ENCODE measurements at places on chromosomes 2 and 18. TPM values are rescaled to one million over a fixed set of nuclear protein-coding genes. Genes with fewer than 3 reads are reported as not detected.

Gene ST8SIA3
- total RNA-seq: not detected

Gene GKN1
- not detected for total RNA-seq

GRCh38 chr18:75475228-75475627, 47.7 kb upstream of the SMIM21 start:
- no peak overlapping the region for H3K27ac ChIP-seq
- H3K4me1 ChIP-seq: peaks cover 2% of the 10 kb centered on the region
- DNase-seq: no peak
- no peak overlapping the region for H3K4me3 ChIP-seq

- no peaks in the 10 kb centered on the region for H3K27me3 ChIP-seq
- no peak overlapping the region for H3K27ac ChIP-seq
- DNase-seq: no peak
- no peaks in the 10 kb centered on the region for H3K36me3 ChIP-seq
- peaks cover 6% of the 10 kb centered on the region for H3K4me1 ChIP-seq
Measured at GRCh38 chr2:96146881-96147592, 1.8 kb upstream of the DUSP2 start.

DNA sequence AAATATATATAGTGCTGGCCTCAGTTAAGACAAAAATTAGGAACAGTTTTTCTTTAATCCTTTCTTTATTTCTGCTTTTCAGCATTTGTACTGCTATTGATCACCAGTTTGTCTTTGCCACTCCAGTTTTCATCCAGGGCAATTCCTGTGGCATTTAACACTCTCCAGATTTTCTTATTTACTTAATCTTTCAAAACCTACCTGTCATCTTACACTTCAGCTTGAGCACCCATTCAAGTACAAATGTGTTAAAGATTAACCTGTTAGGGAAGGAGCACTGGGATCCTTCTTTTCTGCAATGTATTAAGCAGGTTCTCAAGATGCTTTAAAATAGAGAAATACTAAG, 101.8 kb upstream of the SCN1A start:
- no peaks in the 10 kb centered on the region for H3K36me3 ChIP-seq
- DNase-seq: no peak
- no peaks in the 10 kb centered on the region for H3K4me1 ChIP-seq
- H3K4me3 ChIP-seq: no peak overlapping the region
- no peaks in the 10 kb centered on the region for H3K27me3 ChIP-seq

DNA sequence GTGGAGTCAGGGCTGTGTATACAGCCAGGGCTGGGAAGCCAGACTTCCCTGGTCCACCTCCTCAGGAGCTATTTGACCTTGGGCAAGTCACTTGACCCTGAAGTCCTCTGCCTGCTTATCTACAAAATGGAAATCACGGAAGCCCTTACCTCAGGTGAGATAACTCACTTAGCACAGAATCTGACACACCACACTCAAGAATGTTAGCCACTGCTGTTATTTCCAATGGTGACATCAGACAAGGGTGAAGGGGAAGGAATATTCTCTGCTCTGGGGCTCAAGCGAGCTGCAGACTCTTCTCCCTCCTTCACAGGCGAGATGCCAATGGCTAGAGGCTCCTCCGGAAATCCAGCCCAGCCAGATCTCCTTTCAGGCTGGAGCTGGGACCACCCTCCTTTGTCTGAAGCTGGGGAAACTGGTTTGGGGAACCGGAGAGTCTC, 189.6 kb downstream of the HAUS1 start:
- H3K27ac ChIP-seq: no peak overlapping the region
- H3K4me1 ChIP-seq: no peaks in the 10 kb centered on the region
- no peak for DNase-seq

- no peak overlapping the region for H3K27ac ChIP-seq
- H3K4me3 ChIP-seq: no peak overlapping the region
- DNase-seq: no peak
Measured at GRCh38 chr2:149617476-149617875, 29.9 kb upstream of the MMADHC start.

GRCh38 chr2:127061375-127062273, 45.3 kb downstream of the BIN1 start:
- H3K27ac ChIP-seq: no peak overlapping the region
- no peak overlapping the region for H3K4me3 ChIP-seq
- H3K36me3 ChIP-seq: no peaks in the 10 kb centered on the region
- no peaks in the 10 kb centered on the region for H3K27me3 ChIP-seq
- no peaks in the 10 kb centered on the region for H3K4me1 ChIP-seq

DNA sequence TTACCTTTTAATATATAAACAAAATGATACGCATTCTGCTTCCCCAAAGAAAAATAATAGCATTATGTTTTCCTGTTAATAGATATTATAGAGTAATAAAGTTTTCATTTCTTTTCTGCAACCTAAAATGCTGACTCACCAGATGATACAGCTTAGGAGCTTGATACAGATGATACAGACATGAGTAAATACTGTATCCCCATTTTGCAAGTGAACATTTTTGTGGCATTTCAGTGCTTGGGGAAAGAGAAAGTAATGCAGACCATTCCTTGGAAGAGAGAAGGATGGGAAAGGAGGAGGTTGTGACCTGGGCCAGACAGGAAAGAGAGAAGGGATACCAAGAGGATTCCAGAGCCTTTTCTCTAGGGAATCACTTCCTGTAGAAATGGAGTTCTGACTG, 97.5 kb upstream of the FSHR start:
- H3K4me1 ChIP-seq: no peaks in the 10 kb centered on the region
- no peak for DNase-seq
- no peaks in the 10 kb centered on the region for H3K36me3 ChIP-seq
- H3K4me3 ChIP-seq: no peak overlapping the region
- no peak overlapping the region for H3K27ac ChIP-seq

DNA sequence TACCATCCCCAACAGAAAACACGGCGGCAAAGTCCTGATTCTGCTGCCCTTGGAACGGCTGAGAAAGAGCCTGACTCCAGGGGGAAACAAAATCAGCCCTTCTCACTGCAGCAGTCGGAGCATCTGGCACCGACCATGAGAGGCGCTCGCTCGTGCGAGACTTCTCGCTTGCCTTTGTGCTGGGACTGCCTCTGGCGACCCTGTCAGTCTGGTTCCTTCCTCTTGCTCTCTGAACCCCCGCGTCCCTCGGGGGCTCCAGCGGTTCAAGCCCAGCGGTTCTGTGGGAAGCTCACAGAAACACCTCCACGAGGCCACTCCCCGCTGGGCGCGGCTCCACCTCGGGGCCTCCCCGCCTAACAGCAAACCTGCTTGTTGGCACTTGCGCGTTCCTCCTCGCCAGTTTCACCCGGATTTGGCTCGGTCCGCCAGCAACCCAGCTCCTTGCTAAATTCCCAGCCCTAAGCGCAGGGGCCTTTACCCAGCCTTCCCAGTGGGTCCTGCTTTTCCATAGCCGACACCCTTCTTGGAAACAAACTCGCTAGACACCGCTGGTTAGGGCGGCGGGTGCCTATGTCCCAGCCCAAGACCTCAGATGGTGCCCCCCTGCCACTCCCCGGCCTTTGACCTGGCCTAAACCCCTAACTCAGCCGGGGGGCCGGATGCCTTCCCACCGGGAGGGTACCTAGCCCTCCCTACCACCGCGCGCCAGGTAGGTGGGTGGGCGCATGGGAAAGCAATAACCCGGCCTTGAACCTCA, 2.2 kb downstream of the RND3 start:
- peak overlapping the region; percentile 64 for H3K4me3 ChIP-seq
- H3K36me3 ChIP-seq: no peaks in the 10 kb centered on the region
- no peaks in the 10 kb centered on the region for H3K27me3 ChIP-seq
- peak; percentile 71 for DNase-seq
- H3K27ac ChIP-seq: no peak overlapping the region

- no peaks in the 10 kb centered on the region for H3K36me3 ChIP-seq
- no peak overlapping the region for H3K4me3 ChIP-seq
- H3K27ac ChIP-seq: no peak overlapping the region
Measured at GRCh38 chr2:31945572-31945935, 65.3 kb downstream of the MEMO1 start.

- no peak for DNase-seq
- no peak overlapping the region for H3K27ac ChIP-seq
- no peak overlapping the region for H3K4me3 ChIP-seq
- H3K27me3 ChIP-seq: no peaks in the 10 kb centered on the region
- no peaks in the 10 kb centered on the region for H3K36me3 ChIP-seq
Measured at GRCh38 chr18:48831802-48832201, 119.0 kb downstream of the SMAD7 start.

GRCh38 chr2:43592443-43592842, 3.4 kb downstream of the THADA start:
- H3K4me3 ChIP-seq: no peak overlapping the region
- peaks cover 3% of the 10 kb centered on the region for H3K4me1 ChIP-seq
- H3K27me3 ChIP-seq: no peaks in the 10 kb centered on the region

DNA sequence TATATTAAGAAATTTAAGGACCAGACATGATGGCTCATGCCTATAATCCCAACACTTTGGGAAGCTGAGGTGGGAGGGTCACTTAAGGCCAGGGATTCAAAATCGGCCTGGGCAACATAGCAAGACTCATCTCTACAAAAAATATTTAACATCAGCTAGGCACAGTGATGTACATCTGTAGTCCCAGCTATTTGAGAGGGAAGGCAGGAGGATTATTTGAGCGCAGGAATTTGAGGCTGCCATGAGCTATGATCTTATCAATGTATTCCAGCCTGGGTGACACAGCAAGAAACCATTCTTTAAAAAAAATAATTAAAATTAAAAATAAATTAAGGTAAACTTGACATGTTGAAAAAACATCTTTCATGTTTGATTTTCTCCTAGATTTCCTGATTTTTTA, 564.2 kb downstream of the MBD2 start:
- DNase-seq: no peak
- H3K27ac ChIP-seq: no peak overlapping the region
- no peaks in the 10 kb centered on the region for H3K36me3 ChIP-seq
- H3K4me1 ChIP-seq: no peaks in the 10 kb centered on the region
- H3K27me3 ChIP-seq: no peaks in the 10 kb centered on the region
- no peak overlapping the region for H3K4me3 ChIP-seq

DNA sequence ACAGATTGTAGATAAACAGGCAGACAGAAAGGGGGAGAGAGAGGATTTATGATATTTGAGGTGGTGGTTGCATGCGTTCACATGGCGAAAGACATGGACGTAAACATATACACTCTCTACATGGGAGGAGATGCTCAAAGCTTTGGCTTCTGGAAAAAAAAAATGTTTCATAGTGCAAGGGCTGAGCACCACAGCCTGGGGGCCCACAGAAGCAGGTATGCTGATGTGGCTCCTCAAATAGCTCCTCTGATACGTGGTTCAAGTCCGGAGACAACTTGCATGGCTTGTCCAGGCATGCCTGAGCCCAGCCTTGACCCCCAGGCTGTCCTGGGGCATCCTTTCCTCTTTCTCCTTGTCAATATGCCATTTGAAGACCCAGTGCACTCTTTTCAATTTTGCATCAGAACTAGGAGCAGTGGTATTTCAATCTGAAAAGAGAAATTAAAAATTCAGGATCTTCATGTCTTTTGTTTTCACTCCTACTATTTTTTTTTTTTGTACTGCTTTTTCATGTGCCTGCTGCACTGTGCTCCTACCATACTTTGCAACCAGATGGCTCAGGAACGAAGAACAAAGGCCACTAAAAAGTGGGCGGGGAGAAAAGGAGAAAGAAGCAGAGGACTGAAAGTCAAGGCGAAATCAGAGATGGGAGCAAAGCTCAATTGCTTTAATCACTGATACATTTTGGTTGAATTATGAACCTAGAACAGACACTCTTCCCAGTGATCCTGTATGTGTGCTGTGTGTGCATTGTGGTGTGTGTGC, 495.7 kb upstream of the TCF4 start:
- H3K36me3 ChIP-seq: no peaks in the 10 kb centered on the region
- no peak for DNase-seq
- no peak overlapping the region for H3K27ac ChIP-seq
- H3K4me3 ChIP-seq: no peak overlapping the region
- H3K27me3 ChIP-seq: no peaks in the 10 kb centered on the region

- no peak overlapping the region for H3K4me3 ChIP-seq
- H3K36me3 ChIP-seq: no peaks in the 10 kb centered on the region
- H3K4me1 ChIP-seq: no peaks in the 10 kb centered on the region
- H3K27me3 ChIP-seq: no peaks in the 10 kb centered on the region
- no peak for DNase-seq
Measured at GRCh38 chr2:76563730-76564129, 853.0 kb upstream of the GCFC2 start.
